A172 (cell line): ENCODE measurements at places on chromosomes 3 and 15. TPM values are rescaled to one million over a fixed set of nuclear protein-coding genes. Genes with fewer than 3 reads are reported as not detected.

GRCh38 chr15:78875107-78875914 is 2.6 kb downstream of the MORF4L1 start:
- DNase-seq = no peak

Gene STAB1
- 0.12 TPM in 1 of 2 replicates, not detected in the other for total RNA-seq

Gene SCN11A
- total RNA-seq = not detected in 2 replicates

Gene CCDC54
- total RNA-seq = not detected in 2 replicates

Gene TP63
- 0.09 TPM in 1 of 2 replicates, not detected in the other for total RNA-seq

Gene RARB
- 0.62 and 0.71 TPM in 2 replicates for total RNA-seq

DNA sequence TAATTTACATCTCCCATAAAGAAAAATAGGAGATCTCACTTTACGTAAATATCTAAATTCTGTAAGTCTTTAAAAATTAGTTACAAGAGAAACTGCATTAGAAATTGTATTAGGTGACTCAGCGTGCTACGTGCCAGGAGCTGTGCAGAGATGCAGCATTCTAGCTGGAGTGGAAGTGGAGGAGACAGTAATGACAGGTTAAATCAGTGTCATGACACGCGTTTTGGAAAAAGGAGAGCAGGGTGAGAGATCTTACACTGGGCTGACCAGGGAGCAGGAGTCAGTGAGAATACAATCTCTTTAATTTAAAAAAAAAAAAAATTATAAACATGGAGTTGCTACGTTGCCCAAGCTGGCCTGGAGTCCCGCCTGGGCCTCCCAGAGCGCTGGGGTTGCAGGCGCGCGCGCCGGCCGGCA is 635 bp downstream of the TUBGCP5 start:
- peak; percentile 23 for DNase-seq

GRCh38 chr3:22585911-22586310 is 617.2 kb upstream of the UBE2E2 start:
- no peak for DNase-seq

DNA sequence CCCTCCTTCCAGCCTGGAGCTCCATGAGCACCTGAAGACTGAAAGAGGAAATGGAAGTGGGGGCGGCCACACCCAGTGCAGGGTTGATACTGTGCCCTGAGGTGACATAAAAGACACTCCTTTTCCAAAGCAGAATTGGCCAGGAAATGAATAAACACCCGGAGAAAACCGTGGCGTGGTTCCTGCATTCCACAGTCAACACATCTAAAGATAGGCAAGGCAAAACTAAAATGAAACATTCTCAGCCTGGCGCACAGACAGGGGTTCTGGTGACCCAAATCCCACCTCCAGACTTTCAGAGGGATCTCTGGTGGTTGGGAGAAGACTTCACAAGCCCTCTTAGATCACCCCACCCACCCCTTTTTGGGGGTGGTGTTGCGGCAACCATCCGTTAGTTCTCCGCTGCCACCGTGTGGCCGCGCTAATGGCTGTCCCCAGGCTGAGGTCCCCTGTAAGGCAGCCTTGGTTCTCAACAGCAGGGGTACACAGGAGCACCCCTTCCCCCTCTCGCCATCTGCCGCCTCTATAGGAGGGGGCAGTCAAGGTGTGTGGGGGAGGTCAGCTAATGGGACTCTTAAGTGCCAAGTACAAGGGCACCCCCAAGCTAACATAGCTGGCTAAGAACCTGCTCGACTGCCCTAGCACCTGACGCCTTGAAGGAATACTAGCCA is 2.5 kb upstream of the MST1R start:
- DNase-seq = peak; percentile 68

Gene ROPN1
- total RNA-seq = 0.14 TPM in 1 of 2 replicates, not detected in the other

GRCh38 chr3:117962750-117963149 is 1071.9 kb downstream of the IGSF11 start:
- DNase-seq = no peak

Gene CKMT1B
- total RNA-seq = not detected in 2 replicates

Gene ELP6
- 31.0 and 31.5 TPM in 2 replicates for total RNA-seq

Gene SCG3
- not detected in 2 replicates for total RNA-seq

DNA sequence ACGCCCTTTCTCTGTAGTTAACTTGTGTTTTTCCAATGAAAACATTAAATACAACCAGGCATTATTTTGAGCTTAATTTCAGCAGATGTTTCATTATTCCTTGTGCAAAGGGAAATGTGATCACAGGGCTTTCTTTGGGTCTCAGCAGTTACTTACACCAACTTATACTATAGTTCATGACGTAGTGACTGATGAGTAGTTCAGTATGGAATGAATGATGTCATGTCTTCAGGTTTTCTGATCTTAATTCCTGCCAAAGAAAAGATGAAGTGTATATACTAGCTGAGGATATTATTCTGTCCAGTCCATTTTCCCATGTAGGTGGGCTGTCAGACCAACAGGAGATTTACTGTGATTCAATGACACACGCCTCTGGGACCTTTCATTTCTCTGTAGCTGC is 61.3 kb downstream of the MYRIP start:
- no peak for DNase-seq

- no peak for DNase-seq
These were observed 43.2 kb downstream of the FGF12 start for GRCh38 chr3:192684151-192684550.

Gene NANOGP8
- total RNA-seq = not detected in 2 replicates

Gene NR1I2
- not detected in 2 replicates for total RNA-seq

Gene CACNA2D3
- total RNA-seq = 2.0 and 7.6 TPM in 2 replicates

- no peak for DNase-seq
These were observed 312.5 kb upstream of the CTNNB1 start for GRCh38 chr3:40886660-40887425.
